ENCODE measurements at places on chromosomes 11 and 22.
A peak's percentile ranks its signal among the peaks of the same experiment; 100 is the strongest.

DNA sequence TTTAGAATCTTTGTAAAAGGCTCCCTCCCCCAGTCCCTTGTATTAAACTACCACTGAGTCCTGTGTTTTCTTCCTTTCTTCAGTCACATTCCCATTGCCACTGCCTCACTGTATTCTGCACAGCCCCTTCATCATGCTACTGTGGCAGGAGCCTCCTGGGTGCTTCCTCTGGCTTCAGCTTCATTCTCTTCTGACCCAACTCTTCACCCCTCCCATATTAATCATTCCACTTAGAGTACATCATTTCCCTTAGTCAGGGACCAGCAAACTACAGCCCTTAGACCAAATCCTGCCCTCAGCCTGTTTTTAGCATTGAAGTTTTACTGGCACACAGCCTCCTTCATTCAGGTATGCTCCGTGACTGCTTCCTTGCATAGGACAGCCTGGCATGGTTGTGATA is 127.7 kb upstream of the MTNR1B start:
- no peak for DNase-seq

DNA sequence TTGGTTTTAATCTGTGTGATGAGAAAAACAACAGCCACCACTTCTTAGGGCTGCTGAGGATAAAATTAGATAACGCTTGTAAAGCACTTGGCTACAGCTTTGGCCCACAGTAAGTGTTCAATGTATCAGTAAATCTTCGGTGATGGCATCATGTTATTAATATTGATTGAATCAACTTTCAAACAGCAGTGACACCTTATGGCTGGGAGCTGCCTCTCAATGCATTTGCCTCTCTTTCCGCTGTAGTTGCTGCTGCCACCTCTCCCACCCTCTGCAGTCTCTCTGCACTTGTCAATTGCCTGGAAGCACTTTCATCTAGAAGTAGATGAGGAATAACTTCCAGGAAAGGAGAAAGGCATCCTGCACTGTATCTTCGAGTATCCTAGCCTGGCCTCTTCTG is 491.1 kb downstream of the OPCML start:
- no peak for DNase-seq

DNA sequence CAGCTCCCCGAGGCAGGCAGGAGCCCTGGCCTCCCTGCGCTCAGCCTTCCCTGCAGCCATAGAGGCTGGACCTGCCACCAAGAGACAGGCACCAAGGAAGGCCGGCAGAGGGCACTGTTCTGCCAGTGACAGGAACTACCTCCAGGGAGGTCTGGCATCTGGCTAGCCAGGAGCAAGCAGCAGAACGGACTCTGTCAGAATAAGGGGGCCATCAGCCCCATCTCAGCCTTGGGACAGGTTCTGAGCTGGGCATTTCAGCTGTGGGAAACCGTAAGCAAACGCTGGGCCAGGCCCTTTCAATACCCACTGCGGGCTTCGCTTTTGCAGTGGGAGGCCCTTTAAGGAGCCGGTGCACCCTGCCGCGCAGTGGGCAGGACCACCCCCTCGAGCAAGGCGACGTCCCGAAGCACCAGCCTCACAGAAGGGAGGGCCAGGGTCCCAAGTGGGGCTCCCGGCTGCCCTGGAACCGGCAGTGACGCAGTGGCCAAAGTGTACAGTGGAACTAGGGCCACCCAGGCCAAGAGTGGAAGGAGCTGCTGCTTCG is 18.2 kb downstream of the IFT27 start:
- DNase-seq: peak; percentile 47

DNA sequence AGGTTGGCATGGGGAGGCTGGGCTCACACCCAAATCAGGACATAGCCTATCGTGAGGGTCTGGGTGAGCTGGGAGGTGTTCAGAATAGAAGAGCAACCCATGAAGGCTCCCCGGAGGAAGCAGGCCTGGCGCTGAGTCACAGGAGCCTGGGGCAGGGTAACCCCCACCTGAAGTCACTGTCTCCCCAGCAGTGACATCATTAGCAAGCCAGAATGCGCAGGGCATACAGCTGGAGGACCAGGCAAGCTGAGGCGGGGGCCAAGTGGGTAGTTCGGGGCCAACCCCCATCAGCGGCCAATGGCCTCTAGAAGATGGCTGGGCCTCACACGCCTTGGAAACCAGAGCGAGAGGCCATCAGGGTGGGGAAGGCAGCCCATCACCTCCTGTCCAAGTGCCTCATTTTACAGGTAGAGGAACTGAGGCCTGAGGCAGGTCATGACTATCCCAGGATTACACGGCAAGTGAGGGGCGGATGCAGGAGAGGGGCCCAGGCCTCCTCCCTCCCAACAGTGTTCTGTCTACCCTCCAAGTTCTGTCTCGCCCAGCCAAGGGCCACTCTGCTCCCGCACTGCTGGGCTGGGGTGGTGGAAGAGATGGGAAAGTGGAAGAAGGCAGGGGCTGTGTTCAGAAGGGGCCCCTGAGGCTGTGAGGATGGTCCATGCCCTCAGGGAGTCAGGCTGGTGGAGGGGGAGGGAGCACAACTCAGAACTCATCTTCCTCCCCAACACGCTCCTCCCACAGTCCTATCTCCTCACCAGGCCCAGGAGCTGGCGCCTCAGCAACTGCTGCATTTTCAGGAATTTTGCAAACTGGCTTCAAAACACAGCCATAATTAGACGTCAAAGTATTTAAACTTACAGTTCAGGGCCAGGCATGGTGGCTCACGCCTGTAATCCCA is 24.6 kb downstream of the RPL3 start:
- no peak for DNase-seq

- DNase-seq: no peak
Observed at GRCh38 chr11:1935156-1936071, 11.7 kb upstream of the MRPL23 start.

DNA sequence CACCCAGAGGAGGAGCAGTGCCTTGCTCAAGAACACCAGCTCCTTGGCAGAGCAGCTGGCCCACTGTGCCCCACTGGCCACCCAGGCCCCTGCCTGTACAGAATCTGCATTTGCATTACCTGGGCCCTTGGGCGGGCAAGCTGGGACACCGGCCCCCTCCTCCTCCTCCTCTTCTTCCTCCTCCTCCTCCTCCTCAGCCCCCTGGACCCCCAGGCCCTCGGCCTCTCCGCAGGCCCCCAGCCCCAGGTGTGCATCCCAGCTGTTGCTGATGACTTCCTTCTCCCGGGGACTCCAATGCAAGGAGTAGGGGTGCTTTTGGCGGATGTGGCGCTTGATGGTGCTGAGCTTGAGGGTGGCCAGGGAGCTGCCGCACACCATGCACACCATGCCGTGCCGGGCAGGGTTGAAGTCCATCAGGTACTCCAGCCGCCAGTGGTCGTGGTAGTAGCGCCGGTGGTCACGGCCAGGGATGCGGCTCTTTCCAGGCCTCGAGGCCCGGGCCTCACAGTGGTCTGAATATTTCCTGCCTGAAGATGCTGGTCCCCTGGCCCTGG is 2.8 kb downstream of the ZFTA start:
- DNase-seq: no peak

DNA sequence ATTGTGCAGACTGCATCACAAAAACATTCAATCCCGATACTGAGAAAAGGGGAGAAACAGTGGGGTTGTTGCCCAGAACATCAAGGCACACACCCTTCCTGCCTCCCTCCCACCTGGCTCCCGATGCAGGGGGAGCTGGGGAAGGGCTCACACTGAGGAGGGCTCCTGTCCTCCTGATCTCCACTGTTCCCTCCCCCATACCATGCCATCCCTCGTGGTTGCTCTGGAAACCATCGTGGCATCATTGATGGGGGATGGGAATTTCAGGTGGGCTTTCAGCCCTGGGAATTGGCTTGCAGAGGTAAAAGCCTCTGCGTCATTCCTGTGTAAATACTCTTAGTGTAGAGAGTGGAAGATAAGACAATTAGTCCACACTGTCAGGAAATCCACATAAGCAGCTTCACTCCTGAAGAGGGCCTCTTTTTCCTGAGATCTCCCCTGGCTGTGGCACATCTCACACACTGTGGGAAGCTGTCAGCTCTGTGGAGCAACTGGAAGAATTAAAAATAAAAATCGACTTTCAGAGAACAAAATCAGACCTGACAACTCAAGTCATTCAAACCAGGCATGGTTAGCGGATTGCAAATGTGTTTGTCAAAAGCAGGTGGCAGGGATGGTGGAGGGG is 176.0 kb downstream of the CHST1 start:
- DNase-seq: no peak

DNA sequence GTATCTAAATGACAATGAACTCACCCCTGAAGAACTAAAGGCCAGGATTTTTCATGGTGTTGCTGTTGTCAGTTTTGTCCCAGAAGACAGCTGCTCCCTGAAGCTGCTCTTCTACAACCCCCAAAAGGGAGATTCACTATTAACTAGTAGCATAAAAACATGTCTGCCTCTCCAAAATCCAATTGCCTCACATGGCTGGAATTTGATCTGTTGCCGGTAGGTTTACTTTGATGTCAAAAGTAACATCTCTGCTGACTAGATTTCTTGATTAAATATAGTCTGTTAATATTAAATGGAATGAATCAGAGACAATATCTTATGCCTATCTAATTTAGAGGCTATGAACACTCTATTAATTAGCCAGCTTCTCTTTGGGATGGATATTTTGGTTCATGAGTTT is 425.4 kb downstream of the ETS1 start:
- DNase-seq: no peak

- no peak for DNase-seq
Observed at GRCh38 chr22:27800250-27801201, 1.0 kb downstream of the MN1 start.
